ENCODE measurements at places on chromosomes 4 and X.
A peak's percentile ranks its signal among the peaks of the same experiment; 100 is the strongest.

- no peak for DNase-seq
These were observed 22.8 kb downstream of the GPRIN3 start for GRCh38 chr4:89284828-89285227.

GRCh38 chr4:188619456-188620149 is 480.4 kb downstream of the TRIML1 start:
- no peak for DNase-seq

DNA sequence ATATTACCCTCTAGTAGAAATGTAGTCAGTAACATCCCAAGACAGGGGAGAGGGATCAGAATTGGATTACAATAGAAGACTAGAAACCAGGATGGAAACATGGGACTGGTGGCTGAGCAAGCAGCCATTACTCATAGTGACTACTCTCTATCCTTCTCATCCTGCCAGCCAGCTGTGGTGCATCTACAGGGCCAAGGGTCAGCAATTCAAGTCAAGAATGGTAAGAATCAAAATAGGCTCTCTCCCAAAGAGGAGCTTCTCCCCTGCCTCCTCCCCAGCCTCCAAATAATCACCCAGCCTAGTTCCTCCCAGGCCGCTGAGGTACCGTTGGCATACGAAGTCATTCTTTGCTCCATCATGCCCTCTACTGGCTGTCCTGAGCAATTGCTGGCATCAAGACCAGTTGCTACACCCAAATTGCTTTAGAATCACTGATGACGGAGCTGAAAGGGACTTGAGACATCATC is 19.4 kb downstream of the AWAT2 start:
- no peak for DNase-seq

DNA sequence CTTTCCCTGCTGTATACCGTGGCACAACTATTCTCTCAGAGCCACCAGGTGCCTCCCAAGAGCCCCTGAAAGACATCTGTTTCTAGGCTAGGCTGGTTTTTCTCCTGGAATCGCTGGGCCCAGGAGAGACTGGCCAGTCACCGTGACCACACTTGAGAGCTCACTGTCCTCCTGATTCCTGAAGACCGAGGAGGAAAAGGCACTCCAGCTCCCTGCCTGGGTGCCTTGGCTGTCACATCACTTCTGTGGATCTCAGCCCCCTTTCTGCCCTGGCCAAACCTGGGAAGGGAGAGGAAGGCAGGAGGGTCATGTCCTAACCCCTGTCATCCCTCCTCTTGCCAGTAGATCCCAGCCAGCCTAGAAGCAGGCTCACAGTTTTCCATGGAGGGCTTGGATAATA is 54.7 kb upstream of the LAS1L start:
- DNase-seq: no peak

DNA sequence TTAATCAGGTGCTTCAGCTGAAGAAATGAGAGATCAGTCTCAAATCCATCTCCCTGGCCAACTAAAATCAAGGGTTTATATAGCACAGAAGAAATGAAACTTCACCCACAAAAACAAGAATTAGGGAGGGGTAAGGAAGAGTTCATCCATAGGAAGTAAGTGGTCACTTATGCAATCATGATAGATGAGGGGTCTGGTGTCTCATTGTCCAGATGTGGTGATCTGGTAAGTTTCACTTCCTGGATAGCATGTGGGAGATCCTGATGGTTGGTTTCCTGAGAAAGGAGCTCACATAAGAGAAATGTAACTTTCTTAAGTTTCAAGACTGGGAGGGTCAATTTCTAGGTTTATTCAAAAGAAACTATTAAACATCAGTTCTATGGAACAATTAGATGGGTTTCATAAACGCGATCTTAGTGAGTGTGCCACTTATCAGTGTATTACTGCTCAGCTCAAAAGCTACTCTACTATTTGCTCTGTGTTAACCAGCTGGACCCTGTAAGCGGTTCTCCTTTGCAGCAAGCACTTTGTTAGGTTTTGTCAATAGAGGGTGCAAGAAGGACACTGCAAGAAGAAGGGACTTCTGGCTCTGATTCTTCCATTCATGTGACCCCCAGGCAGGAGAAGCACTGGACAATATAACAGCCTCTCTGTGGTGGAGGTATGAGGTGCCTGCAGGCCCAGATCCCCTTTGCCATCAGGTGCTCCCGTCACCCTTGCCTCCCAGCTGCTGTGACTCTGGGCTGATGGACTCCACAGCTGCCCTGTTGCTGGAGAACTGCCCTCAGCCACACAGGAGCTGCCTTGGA is 35.4 kb upstream of the HPSE start:
- DNase-seq: no peak

DNA sequence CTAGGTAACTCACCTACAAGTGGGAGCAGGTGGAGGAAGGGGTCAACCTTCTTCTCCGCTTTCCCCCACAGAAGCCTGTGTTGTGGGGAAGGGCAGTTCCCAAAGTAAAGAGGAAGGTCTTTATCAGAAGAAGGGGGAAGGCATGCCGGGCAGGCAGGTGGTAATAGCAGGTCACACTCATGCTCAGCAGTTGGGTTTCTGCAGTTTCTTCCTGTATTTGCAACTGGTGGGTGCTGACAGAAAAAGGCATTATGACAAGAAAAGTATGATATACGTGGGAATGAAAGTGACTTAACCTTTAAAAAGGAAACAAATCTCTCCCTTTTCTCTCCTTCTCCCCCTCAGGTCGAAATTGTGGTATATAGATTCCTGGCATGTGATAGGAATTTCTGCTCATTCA is 3.7 kb downstream of the MTMR1 start:
- no peak for DNase-seq

GRCh38 chr4:10020871-10021652 is at the start of gene SLC2A9:
SLC2A9 (minus strand) TSS chr4:10021497; CDS start chr4:10021429, 68 bp downstream.
- DNase-seq: no peak

DNA sequence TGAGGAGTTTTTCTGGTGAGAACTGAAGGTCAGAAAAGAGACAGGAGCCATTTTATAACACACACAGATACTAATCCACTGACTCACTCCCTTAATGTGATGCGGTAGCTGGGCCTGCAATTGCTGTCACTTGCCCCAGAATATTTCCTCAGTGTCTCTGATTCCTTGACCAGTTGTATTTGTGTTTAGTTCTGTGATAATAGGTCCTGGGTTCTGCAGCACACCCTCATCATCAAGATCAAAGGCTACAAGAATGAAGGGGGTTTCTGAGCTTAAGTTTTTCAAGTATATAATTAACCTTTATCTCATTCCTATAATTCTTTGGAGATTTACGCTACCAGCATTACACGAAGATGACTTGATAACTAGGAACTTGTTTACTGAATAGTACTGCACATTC is 576.5 kb upstream of the CPXCR1 start:
- DNase-seq: no peak

DNA sequence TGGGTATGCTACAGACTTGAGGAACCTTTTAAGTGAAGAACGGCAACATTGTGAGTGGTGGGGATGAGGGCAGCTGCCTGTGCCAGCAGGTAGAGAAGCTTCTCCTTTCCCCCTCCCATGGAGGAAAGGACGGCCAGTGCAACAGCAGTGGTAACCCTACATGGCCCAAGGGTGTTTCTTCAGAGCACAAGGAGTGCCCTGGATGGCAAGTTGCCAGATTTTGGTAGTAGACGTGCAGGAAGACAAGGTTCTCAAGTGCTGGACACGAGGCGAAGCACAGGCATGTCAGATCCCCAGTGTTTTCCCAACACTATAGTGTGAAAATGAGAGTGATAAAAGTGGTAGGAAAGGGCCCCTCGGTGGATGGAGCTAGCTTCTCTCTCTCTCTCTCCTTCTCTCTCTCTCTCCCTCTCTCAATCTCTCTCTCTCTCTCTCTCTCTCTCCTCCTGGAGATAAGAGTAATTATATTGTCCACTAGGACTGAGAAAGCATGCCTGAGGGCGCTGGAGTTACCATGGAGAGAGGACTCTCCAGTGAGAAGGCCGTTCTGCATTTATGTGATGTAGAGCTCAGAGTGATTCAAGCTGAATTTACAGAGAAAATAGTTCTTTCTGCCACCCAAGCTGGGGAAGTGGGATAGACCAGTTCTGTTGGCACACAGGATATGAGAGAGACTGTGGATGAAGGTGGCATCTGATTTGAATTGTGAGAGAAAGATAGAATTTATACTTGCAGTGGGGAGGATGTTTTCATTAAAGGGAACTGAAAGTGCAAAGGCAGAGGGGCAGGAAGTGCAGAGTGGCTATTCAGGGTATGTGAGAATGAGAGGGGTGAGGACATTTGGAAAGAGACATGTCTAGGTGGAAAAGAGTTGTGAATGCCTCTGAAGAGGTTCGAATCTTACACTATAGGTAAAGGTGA is 25.7 kb upstream of the TRPC3 start:
- DNase-seq: no peak

DNA sequence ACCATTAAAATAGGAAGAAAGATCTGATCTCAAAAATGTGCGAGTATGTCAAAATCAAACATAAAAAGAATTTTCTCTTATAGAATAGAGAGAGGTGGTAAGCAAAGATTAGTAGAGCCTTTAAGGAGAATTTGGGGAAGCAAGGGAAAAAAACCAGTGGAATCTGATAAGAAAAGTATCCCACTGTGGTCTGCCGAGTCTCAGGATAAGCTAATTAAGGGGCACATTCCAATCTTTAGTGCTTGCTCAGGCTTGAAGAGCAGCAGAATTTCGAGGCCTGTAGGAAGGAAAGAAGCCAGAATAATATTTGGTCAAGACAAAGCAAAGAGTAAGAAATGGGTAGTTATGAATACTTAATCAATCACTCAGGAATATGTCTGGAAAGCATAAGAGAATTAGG is 13.0 kb downstream of the STATH start:
- DNase-seq: no peak

GRCh38 chrX:20523626-20524312 is 257.1 kb upstream of the RPS6KA3 start:
- no peak for DNase-seq

- DNase-seq: no peak
These were observed 99.1 kb downstream of the SNCA start for GRCh38 chr4:89737888-89738287.

- no peak for DNase-seq
These were observed 165.3 kb upstream of the GPC4 start for GRCh38 chrX:133580625-133581024.

DNA sequence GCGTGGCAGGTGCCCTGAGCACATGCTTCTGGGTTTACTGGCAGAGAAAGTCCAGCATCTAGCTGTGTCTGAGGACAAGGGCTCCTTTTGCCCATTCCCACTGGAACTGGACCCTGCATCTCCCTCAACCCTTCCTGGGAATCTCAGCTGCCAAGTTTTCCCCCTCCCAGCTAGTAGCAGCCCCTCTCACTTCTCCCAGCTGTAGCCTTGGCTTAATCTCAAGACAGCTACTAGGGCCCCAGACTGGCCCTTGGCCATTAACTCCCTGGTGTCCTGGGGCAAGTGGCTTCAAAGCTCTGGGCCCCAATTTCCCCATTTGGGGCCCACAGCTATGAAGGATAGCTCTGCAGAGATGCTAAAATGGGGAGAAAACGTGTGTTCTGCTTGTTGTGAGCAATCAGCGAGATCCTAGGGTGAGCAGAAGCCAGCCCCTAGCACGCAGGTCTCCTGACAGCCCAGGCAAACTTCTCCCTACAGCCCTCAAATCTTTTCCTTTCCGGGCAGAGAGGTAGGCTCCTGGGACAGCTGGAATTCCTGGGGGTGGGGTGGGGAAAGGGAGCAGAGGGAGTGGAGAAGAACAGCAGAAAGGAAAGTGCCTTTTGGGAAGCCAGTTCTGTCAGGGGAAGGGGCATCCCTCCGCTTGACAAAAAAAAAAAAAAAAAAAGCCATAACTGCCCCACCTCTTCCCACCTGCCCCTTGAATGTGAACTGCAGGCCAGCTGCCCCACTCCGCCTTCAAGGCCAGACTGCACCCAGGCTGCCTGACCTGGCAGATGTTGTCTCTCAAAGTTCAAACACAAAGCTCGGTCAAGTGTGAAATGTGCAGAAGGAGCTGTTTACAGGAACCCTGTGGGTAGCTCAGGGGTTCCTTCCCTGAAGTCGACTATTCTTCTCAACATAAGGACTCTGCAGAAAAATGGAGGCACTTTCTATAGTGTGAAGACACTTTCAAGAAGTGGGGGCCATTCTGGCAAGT is 16.6 kb downstream of the FGD1 start:
- DNase-seq: no peak

DNA sequence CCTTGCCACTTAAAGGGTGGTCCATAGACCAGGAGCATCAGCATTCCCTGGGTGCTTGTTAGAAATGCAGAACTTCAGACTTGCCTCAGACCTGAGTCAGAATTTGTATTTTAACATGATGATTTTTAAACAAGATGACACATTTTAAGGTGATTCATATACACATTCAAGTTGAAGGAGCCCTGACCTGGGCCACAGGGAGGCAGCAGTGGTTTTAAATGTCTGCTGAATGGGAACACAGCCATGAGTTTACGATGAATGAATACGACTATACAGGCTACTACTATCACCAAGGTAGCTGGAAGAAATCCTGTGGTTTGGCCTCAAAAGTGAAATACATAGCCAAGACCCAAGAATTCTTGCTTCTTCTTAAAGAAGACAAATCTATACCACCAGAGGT is 2.9 kb downstream of the HDAC8 start:
- DNase-seq: no peak

DNA sequence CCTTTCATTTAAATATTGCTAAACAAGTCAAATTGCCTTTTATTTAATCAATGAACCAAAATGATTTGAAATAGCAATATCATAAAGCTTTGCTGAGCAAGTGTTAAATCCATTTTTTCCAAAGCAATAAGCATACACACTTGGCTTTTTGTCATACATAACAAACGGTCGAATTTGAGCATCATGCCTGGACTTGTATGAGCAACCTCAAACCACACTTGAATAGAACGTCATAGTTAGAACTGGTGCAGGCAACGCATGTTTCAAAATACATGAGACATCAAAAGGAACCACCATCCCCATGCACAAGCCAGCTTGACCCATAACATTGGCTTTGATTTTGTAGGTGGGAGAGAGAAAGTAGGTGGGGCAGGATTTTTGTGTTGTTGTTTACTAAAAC is 812.3 kb upstream of the FRG1 start:
- no peak for DNase-seq

DNA sequence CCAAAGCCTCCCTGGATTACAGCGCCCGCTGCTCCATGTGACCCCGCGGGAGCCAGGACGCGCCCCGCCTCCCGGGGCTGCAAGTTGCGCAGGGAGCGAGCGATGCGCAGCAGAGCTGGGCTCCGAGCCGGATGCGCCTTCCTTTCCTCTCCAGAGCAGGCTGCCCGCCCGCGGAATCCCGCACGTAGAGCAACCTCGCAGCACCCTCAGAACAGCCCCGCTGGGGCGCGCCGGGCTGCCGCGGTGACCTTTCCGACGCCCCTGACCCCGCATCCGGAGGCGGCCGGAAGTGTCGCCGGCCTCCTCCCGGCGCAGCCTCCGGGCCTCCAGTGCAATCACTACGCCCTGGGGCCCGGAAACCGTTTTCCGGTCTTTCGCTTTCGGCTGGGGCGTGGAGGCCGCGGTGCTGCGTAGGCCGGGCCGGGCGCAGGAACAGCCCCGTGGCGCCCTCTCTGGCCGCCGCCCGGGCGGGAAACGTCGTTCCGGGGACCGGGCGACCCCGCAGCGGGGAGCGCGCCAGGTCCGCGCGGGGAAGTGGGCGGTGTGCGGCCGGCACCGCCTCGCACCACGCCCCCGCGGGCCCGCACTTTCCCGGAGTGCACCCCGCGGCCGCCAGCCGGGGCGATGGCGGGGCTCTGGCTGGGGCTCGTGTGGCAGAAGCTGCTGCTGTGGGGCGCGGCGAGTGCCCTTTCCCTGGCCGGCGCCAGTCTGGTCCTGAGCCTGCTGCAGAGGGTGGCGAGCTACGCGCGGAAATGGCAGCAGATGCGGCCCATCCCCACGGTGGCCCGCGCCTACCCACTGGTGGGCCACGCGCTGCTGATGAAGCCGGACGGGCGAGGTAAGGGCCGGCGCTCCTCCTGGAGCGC is at the start of gene CYP4V2:
TSS of gene CYP4V2 (plus strand) at position 368 of the 866 bp plus-strand sequence. CDS start at position 625, 257 bp downstream.
- DNase-seq: peak; percentile 73

All from stimulated activated CD8-positive, alpha-beta memory T cell treated with anti-CD3 and anti-CD28 coated beads, Interleukin-2, amount 100 ng/mL, for 1 hour (primary cell).